ENCODE measurements at places on chromosomes 4 and X.
A peak's percentile ranks its signal among the peaks of the same experiment; 100 is the strongest.

- no peak for DNase-seq
Measured at GRCh38 chrX:118763489-118763888, 36.1 kb downstream of the IL13RA1 start.

DNA sequence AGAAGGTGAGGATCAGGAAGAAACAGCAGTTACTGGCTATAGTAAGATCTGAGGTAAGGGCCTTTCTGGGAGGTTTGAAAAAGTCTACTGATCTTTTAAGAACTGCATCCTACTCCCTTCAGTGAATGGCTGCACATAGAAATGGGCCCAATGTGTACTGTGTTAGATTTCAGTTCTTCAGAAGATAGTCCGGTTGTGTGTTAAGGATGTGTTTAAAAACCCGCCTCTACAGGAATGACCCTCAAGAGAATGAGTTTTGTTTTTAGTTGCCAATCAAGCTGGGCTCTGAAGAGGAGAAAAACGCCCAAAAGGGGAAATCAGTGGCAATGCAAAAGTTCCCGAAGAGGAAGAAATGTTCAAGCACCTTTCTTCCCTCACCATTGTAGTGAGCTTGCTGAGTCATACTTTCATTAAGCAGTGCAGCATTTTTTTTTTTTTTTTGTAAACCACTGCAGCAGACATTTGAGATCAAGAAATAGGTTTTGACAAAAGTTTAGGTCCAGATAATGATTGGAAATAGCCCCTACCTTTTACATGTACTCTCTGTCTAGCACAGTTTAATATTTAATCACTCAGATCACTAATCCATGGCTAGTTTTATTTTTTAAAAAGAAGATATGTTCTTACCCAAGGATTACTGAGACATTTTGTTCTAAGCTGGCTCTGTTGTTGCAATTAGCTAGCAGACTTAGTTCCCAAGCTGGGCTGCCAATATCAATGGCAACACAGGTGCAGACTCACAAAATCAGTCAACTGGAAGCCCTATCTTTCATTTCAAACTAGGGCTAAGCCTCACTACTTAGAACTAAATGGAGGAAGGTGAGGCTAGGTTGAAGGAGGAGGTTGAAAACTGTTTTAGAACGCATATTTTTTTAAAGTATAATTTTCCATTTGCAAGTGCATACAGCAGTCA is 7.0 kb upstream of the TRPC5OS start:
- DNase-seq, result no peak

DNA sequence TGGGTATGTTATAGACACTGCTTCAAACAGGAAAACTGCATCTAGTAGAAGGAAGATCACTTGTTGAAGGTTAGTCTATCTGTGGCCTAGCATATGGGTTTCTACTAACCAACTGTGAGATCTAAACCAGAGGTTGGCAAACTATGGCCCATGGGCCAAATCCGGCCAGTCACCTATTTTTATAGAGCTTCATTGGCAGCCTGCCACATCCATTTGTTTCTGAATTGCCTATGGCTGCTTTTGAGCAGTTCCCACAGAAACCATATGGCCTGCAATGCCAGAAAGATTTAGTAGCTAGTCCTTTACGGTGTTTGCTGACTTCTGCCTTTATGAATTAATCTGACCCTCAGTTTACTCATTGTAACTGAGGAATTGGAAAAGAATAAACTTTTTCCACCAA is 71.1 kb downstream of the MID1 start:
- no peak for DNase-seq

DNA sequence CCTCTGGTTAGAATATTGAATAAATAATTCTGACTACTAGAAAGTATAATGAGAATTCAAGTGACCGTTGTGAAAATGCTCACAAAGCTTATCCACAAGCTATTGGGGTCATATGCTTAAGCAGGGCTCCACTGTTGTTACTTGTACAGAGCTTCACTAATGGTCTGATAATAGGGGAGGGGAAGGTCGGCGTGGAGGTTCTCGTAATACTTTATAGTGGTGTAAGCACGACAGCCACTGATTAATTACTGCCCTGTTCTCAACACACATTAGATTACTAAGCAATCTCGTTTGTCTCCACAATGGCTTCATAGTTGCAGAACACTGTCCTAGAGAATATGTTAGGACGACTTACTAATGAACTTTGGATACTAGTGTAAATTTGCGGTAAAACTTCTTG is 11.6 kb downstream of the UNC5C start:
- no peak for DNase-seq

- DNase-seq, result no peak
Measured at GRCh38 chrX:69539437-69539836, 35.3 kb downstream of the NALF2 start.

GRCh38 chr4:6568689-6569332 is 6.2 kb upstream of the MAN2B2 start:
- peak; percentile 18 for DNase-seq

DNA sequence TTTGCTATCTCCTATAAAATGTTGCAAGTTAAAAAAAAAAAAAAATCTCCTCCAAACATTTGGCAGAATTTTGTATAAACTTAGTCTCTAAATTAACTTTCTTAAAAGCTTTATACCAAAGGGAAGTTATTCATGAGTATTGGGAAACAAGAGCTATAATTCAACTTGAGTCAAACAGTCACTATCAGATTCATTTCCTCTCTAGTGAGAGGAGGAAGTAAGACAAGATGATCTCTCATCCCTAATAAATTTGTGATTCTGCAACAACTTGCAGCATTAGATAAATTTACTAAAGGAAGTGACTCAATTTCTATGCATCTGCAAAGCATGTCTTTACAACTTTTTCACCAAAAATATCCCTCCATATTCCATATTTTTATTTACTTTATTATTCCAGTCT is 135.4 kb upstream of the GNPDA2 start:
- no peak for DNase-seq

DNA sequence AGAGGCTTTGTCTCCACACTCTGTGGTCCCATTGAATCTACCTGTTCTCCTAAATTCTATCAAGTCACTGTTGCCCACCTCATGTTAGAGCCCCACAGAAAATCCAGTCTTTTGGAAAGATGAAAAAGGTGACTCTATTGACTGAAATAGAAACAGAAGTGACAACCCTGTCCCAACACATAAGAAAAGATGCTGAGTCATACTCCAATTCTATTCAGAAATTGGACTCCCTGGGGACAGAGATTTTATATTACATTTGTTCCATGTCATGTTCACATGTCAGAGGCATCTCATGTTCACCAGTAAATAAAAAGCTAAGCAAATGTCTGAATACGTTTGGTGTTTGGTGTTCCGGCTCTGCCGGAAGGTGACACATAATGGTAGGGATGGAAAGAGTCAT is 2.9 kb upstream of the GRPR start:
- no peak for DNase-seq

DNA sequence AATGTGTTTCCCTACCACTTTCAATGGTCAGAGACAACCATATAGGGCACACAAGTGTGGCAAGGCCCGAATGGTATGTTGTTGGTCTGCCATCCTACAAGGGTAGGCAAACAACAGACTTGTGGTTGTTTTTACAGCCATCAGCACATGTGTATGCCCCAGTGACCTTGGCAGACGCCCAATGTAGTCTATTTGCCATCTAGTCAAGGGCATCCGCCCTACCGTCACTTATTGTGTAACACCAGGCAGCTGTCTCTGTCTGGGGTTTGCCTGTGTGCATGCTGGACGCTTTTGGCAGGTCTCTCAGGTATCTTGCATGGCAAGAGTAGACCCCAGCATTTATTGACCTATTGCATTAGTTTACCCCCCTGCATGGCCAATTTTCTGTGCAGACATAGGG is 1145.5 kb upstream of the POU3F4 start:
- DNase-seq, result no peak

GRCh38 chr4:137274404-137274803 is 257.9 kb downstream of the PCDH18 start:
- no peak for DNase-seq
